ENCODE measurements at places on chromosomes 16 and 17.

DNA sequence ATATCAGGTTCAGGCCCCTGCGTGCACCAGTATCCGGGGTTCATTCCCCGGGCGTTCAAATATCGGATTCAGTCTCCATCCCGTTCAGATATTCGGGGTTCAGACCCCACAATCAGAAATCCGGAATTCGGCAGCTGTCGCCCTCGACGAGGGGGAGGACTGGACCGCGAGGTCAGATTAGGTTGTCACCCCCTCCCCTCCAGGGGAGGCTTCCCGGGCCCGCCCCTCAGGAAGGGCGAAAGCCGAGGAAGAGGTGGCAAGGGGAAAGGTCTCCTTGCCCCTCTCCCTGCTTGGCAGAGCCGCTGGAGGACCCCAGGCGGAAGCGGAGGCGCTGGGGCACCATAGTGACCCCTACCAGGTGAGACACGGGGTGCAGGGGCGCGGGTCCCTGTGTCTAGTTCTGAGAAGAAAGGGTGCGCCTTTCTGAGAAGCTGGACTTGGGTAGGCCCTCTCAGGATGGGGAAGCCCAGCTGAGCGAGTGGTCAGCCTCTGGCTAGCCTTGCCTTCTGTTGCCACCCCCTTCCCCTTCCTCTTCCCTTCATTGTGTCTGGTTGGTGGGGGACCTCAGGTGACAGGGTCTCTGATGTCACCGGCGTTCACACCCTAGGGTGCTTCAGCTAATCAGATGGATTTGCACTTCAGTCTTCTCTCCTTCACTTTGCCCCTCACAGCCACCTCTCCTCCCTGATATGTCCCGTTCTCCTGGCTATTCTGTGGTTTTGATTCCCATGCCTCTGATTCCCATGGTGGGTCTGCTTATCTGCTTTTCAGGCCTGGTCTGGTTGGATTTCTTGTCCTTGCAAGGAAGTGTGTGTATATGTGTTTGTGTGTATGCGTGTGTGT, 844 bp downstream of the TAOK2 start:
- no peak for DNase-seq

GRCh38 chr17:39547713-39548478, 59.8 kb downstream of the NEUROD2 start:
- peak; percentile 60 for DNase-seq

- DNase-seq: no peak
Observed at GRCh38 chr17:12252462-12252861, 231.8 kb downstream of the MAP2K4 start.

DNA sequence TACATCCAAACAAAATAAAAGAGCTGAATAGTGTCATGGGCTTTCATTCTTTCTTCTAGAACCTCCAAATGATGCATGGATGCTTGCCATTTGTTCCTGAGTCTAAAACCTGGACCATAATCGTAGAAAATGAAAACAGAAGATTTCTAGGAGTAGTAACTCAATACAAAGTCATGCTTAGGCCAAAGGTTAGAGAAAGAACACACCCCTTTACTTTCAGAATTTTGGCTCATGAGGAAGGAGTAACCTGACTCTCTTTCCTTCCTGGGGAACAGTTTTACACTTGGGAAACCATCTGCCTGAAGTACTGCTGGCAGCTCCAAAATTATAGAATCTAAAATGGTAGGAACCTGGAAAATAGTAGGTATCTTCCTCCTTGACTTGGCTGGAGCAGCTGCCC, 137.2 kb downstream of the SNX11 start:
- DNase-seq: no peak

GRCh38 chr16:84844559-84845495, 25.0 kb downstream of the CRISPLD2 start:
- no peak for DNase-seq

DNA sequence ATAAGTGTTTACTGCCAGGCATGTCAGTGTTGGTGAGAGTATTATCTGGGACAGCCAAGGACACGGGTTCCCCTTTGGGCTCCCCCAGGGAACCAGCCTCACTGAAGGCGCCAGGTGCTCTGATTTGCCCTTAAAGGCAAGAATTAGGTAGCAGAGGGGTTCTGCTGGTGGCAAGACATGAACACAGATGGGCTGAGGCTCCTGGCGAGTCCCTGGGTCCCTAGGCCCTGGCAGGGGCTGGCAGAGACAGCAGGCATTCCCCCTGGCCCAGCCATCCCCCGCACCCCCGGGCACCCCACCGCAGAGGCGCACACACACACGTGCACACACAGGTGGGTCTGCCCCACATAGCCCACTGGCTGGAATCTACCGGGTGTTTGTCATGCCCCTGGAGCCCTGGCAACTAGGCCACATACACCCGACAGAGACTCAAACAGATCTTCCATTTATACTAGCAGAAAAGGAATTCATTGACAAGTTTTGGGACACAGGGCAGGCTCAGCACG, 153.3 kb downstream of the C16orf78 start:
- no peak for DNase-seq

All from activated gamma-delta T cell treated with anti-CD3 and anti-CD28 coated beads, Interleukin-2, amount 50 U/mL, for 16 hours (primary cell).